ENCODE measurements at places on chromosomes 5 and 9.

GRCh38 chr9:114994768-114995167 lies 64.4 kb upstream of the TNFSF8 start:
- DNase-seq: no peak

DNA sequence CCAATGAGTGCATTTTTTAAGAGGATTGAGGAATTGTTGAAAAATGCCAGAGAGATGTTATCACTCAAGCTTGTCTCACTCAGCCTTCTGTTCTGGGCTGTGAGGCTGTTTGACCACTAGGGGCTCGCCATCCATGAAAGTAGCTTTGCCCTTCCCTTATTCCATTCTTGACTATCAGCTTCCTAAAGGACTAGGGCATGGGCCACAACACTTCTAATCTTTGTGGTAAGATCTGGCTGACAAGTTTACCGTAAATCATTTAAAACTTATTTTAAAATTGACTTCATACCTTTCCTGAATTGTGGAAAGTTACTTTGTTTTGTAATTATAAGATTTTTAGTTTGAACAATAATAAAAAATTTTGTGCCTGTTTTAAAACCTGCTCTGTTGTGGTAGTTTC lies 49.5 kb downstream of the TJP2 start:
- DNase-seq: no peak

DNA sequence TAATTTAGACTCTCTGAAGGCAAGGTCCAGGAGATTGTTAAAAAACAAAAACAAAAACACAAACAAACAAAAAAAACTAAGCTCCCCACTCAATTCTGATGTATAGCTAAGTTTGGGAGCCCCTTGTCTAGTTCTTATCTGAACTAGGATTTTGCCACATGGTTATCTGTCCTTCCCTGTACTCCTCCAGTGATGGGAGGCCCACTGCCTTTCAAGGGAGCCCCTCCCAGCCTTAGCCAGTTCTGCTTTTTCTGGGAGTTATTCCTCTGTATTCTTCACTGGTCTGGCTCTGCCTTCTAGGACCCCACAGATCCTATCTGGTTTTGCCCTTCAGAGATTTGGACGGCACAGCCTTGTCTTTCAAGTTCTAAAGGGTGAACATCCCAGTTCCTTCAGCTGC lies 2.1 kb upstream of the ALDH1B1 start:
- DNase-seq: no peak

DNA sequence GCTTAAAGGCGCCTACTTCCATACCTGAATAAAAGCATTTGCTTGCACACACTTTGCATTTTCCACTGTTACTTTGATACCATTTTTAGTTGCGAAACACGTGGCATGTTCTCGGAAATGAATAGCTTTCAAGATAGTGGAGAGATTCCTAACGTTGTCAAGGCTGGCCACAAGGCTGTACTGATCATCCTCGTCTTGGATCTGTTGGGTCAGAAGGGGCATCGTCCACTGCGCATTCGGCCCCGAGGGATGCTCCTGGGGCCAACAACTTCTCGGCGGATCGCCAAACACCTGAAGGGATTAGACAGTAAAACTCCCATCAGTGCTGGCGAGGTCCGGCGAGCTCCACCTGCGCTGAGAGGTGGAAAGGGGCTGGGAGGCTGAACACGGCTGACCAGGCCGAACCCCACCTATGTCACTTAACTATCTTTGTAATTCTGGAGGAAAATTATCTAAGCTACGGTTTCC lies 599 bp downstream of the RAD1 start:
- DNase-seq: no peak

GRCh38 chr9:126366366-126367011 lies 39.9 kb downstream of the MVB12B start:
- DNase-seq: no peak
